Sciatic nerve (tissue), 2 donors: ENCODE measurements at places on chromosomes 1 and 21.

DNA sequence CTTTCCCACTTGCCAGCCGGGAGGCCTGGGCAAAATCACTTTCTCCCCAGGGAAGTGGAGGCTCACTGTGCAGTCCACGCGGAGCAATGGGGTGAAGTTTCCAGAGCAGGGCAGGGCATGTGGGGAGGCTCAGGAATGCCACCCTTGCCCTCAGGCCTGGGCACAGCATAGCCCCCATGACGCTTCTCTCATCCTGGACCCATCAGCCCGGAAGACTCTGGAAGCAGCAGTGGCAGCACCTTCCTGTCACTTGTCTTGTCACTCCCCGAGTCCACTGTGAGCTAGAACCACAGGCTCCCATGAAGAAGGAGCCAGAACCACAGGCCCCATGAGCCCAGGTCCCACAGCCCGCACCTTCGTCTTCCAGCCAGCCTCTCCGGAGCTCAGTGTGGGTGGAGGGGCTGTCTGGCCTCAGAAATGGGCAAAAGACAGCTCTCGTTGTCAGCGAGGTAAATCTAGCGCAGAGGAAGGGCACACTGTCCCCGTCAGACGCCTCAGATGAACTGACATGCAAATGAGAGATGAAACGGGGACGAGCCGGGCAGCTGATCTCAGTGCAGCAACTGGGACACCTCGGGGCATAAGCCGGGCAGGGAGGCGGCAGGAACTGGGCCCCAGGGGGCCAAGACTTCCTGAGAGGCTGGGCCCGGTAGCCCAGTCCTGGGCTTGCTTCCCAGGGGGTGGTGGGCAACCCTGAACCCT lies 6.1 kb downstream of the PDE9A start:
- DNase-seq, result no peak

- DNase-seq, result no peak
Measured at GRCh38 chr1:61539720-61540462, 185.1 kb downstream of the TM2D1 start.

GRCh38 chr1:231903586-231904081 lies 277.0 kb downstream of the DISC1 start:
- no peak for DNase-seq

DNA sequence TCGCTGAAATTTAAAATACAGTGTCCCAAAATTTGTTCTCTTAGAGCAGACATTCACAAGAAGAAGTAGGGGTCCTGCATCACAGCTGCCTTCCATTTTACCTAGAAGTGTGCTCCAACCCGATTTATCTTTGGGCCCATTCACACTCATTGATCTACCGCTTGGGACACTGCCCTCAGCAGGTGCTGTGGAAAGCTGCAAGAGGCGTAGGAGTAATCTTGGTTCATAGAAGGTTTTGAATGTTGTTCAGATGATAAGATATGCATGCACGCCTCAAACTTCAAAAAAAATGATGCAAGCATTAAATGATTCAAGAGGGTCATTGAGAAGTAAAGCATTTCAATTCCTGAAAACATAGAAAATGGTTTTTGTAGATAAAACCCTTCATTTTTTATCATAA lies 18.6 kb upstream of the C1orf105 start:
- DNase-seq, result no peak

- DNase-seq, result no peak
Measured at GRCh38 chr1:100462326-100463025, 75.5 kb upstream of the GPR88 start.
